ENCODE measurements at places on chromosomes 4 and X. TPM values are rescaled to one million over a fixed set of nuclear protein-coding genes. Genes with fewer than 3 reads are reported as not detected.

Gene MAOB
- total RNA-seq = not detected

Gene EREG
- total RNA-seq = not detected

Gene DCAF4L1
- not detected for total RNA-seq

Gene PRMT9
- total RNA-seq = 6.2 TPM

Gene TMSB15C
- 0.49 TPM for total RNA-seq

Gene POF1B
- not detected for total RNA-seq

Gene FHL1
- 139 TPM for total RNA-seq

Gene GRPR
- not detected for total RNA-seq

Gene ALB
- total RNA-seq = not detected

Gene NSG1
- 95.3 TPM for total RNA-seq

Measured in cardiac atrium fibroblast (primary cell).